Muscle of back (tissue), 13 donors: ENCODE measurements at places on chromosomes 16 and 17. TPM values are rescaled to one million over a fixed set of nuclear protein-coding genes. Genes with fewer than 3 reads are reported as not detected.

DNA sequence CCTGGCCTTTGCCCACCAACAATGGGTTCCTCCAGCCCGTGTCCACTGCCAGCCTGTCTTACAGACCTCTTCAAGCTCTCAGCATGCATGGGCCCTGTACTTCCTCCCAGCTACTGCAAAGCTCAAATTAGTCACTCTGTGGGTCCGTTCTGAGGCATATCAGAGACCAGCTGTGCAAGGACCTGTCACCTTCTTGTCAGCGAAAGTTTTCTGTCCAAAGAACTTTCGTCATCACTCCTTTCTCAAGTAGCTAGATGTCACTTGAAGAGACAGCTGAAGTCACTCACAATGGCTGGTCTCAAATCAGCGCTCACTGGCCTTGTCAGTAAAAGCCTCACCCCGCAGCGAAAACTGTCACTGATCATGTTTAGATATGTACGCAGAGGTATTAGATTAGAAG, 91.4 kb upstream of the DYNLRB2 start:
- no peak for DNase-seq

DNA sequence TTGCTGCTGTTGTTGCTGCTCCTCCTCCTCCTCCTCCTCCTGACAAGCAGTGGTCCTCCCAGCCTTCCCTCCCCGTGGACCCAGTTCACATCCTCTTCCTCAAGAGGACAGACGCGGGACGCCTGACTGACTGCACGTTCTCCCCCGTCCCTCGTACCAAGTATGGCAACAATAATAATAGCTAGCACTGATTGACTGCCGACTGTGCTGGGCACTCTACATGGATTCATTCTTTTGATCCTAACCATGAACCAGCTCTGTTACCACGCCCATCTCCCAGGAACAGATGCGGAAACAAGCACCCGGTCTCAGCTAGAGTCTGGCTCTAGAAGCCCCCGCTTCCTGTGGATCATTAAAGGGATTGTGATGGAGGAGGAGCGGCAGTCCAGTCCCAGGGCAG, 78.0 kb downstream of the GNAO1 start:
- no peak for DNase-seq

DNA sequence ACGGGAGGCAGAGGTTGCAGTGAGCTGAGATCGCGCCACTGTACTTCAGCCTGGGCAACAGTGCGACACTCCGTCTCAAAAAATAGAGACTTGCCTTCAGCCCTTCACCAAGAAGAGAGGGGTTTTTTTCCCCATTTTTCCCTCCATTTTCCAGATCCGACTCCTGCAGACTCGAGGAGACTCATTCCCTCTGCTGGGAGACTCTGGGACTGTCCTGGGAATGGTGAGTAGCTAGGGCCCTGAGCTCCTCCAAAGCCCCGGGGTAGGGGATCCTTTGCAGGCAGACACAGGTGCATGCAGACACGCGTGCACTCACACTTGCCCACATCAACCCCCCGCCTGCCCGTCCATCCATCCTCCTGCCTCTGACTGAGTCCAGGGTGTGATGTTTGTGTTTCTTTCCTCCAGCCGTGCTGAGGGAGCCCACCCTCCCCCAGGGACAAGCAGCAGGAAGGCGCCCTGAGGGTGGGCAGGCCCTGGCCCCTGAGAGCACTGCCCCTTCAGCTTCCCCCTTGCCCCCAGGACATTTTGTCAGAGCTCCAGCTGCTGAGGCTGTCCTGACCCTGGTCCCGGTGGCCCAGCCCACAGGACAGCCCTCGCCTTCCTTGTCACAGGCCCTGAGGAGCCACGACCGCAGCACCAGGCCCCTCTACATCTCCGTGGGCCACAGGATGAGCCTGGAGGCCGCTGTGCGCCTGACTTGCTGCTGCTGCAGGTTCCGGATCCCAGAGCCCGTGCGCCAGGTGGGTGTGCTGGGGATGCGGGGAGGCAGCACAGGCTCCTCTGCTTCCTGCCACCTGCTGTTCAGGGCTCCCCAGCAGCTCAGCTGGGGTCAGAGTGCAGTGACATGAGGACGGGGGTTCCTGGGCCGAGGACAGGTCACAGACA, 10.2 kb downstream of the ENDOV start:
- no peak for DNase-seq

DNA sequence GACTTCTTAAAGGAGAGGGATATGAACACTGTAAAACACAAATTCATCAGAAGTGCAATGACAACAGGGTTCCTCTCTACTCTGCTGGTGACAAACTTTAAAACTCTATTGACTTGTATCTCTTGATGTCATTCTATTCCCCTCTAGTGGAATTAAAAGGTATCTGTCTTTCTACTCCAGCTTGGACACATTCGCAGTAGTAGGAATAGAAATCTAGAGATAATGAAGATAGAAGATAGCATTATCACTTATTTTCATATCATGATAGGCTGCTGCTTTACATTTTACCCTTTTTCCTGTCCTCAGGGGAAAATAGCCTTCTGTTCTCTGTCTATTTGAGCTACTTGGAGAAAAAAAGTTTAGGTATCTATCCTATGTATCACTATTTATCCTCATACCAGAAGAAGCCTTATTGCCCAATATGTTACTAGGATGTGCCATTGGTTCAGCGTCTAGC, 209.6 kb upstream of the CACNG5 start:
- peak; percentile 54 for DNase-seq

DNA sequence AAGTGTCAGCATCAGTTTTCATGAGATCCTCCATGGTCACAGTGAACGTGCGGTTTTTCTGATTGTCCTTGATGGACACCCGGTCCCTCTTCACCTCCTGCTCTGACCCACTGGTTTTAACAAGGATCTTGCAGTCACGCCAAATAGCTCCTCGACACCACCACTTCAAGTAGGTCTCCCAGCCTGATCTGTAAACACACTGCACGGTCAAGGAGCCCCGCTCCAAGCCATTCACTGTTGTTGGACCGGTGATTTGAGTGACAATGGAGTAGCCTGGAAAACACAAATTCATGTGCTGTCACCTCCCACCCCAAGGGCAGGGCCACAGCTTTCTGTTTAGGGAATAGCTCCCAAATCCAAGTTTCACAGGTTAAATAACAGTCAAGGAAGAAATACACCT, 8.2 kb downstream of the CD300LF start:
- DNase-seq, result no peak

- peak; percentile 38 for DNase-seq
Measured at GRCh38 chr16:29848420-29849297, 14.4 kb downstream of the CDIPT start.

KRT16 gene
- not detected for polyA plus RNA-seq

KRTAP3-1 gene
- polyA plus RNA-seq, result not detected
